GM04504 (cell line): ENCODE measurements at places on chromosomes 11 and 22.

DNA sequence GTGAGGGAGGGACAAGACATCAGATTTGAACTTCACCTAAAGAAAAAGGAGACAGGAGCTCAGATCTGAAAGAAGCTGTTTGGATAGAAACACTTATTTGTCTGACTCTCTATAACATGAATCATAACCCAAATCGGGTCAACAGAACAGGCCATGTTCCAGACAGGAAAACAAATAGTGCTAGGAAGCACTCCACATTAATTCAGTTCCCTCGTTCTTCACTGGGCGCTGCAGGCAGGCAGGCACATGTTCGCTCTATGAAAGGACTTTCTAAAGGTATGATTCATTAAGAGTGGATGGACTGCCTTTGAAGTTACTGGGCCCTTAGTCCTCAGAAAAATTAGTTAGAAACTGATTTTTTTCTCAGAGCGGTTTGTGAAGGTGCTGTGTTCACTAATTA lies 137.5 kb upstream of the TRPC6 start:
- DNase-seq = no peak

- no peak for DNase-seq
Measured at GRCh38 chr11:11615086-11615485, 6.7 kb downstream of the GALNT18 start.

GRCh38 chr22:50490531-50491308 lies 4.1 kb downstream of the MIOX start:
- no peak for DNase-seq

GRCh38 chr22:48473202-48473601 lies 1354.5 kb downstream of the BRD1 start:
- no peak for DNase-seq

- DNase-seq = no peak
Measured at GRCh38 chr11:73236205-73236765, 18.2 kb downstream of the P2RY2 start.

- DNase-seq = no peak
Measured at GRCh38 chr22:34334893-34335292, 414.6 kb upstream of the LARGE1 start.

DNA sequence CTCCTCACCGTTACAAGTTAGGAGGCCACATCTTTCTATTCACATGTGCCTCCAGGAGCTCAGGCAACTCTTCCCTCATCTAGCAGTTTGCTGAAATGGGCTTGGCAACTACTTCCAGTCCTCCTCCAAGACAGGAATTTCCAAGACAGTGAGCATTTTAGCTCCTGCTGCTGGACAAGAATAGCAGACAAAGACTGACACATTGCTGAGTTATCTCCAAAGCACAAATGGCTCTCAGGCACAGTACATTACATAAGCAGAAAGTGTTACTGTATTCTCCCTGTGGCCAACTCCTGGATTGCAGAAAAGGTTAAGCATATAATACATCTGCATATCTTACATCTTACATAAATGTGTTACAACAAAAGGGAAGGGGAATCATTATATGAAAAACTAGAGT lies 83.2 kb upstream of the POU2AF2 start:
- DNase-seq = no peak

DNA sequence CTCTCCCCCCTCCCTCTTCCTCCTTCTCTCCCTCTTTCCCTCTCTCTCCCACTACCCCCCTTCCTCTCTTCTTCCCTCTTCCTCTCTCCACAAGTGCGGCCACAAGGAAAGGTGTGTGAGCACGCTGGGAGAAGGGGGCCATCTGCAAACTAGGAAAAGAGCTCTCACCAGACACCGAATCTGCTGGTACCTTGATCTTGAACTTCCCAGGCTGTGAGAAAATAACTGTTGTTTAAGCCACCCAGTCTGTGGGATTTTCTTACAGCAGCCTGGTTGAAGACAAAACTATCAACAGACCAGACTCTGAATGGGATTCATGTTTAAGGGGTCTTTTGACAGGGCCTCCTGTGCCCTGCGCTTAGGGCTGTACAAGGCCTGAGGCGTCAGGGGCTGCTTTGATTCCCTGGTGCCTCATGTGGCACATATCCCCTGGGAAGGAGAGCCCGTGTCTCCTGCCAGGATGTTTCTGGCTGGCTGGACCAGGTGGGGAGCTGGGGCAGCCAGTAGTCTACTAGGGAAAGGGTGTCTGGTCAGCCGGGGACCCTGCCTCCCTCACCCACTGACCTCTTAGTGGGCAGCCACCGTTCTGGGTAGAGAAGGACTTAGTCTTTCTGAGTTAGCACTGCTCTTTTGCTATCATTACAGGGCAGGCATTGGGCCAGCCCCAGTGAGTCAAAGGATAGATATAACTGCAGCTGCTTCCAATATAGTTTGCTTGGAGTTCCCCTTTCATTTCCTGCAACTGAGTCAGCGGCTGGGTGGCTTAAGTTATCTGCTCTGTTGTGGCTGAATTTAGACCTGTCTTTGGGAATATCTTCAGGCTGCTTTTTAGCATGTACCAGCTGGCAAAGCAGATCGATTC lies 6.2 kb downstream of the PANX1 start:
- peak; percentile 87 for DNase-seq

- no peak for DNase-seq
Measured at GRCh38 chr11:14722496-14722895, 78.9 kb downstream of the PDE3B start.

DNA sequence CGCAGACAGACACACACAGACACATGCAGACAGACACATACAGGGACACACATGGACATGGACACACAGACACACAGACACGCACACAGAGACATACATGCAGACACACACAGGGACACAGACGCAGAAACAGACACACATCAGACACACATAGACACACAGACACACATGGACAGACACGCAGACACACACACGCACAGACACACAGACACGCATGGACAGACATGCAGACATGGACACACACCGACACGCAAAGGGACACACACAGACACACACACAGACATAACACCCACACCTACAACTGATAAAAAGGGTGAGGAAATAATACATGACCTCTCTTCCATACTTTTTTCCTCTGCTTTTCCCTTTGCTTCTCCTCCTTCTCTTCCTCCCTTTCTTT lies 146.2 kb downstream of the HIPK3 start:
- no peak for DNase-seq

DNA sequence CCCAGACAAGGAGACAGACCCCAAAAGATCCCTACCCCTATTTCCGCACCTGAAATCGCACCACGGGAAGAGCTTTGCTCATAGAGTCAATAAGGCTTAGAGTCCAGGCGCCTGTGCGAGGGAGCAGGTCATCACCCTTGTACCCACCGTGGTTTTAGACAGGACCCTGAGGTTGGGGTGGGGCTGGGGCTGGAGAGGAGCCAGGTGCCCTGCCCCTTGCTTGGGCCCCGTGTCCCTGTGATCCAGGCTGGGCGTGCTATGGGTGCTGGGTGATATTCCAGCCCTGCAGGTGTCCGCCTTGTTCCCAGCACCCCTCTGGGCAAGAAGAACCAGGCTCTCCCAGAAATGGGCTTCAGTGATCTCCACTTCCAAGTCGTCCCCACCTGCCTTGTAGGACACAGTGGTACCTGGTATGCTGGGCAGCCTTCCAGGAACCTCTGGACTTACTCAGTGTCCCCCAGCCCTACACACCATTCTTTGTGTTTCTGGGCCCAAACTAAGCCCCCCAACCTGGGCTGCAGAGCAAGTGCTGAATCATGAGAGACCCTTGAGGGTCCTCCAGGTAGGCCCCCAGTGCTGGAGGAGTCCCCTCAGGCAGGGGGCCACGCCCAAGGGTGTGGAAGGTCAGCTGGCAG lies 4.5 kb downstream of the CD81 start:
- no peak for DNase-seq

DNA sequence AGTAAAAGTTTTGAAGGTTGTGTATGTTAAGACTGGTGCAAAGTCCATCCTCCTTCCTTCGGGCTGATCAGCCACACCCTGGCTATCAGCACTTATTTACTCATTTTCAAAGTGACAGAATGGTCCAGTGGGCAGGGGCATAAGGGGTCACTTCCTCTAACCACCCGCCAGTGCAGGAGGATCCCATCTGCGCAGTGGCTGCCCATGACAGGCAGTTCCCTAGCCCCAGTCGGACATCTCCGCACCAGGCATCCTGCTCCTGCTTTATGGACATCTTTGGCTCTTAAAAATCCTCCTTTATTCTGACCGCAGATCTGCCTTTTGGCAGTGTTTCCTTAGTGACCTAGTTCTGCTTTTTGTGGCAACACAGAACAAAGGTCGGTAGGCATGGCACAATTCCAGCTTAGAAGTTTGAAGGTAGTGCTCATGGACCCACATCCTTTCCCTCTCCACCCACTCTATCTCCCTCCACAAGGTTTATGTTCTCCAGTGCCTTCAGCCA lies 55.9 kb downstream of the BMAL1 start:
- no peak for DNase-seq

GRCh38 chr11:61731211-61731951 lies 21.1 kb upstream of the MYRF start:
- no peak for DNase-seq

DNA sequence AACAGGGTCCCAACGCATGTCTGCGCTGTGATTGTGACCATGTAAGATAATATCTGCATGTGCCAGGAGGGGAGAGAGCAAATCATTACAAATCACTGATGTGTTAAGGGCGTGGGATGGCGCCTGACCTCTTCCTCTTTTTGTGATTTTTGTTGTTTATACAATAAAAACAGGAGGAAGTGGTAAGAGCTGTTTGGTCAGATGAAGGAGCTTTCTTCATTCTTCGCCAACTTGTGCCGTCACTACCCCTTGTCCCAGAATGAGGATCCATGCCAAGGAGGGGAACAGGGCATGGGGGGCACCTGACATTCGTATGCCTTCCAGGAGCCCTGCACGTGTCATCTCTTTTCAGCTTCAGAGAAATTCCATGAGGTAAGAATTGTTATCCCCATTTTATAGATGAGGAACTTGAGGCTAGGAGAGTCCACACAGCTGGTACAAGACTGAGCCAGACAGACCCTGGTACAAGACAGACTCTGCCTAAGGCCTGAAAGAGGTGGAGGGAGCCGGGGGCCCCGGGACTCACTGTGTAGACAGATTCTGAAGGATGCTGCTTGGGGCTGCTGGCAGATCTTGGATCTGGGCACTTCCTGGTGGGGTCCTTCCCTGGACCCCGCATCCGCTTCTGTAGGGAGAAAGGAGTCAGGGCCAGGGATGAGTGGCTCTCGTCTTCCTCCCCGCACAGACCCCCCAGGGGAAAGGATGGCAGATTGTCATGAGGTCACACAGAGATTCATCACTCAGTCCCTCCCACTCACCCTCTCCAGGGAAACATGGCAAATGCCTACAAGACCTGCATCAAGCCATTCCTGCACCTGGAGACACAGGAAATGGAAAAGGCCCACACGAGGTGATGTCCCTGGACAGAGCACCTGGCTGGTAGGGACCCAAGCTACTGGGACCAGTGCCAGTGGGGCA lies 34.6 kb downstream of the NFAM1 start:
- DNase-seq = no peak

- DNase-seq = no peak
Measured at GRCh38 chr22:39169797-39170466, 17.5 kb upstream of the CBX7 start.

DNA sequence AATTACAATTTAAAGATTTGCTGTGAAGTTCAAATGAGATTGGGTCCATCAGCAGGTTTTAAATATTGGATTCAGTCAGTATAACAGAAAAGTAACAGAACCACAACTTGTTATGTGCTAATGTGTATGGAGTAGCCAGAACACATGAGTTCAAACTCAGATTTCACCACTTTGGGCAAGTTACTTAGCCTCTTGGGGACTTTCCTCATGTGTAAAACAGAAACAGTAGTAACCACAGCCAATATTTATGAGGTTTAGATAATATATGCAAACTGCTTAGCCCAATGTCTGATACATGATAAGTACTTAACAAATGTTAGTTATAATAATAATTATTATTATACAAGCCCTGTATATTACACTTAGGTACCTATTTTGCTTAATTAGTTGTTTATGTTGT lies 21.8 kb upstream of the SLC5A12 start:
- DNase-seq = no peak

- DNase-seq = no peak
Measured at GRCh38 chr11:96284917-96285316, 58.1 kb downstream of the MAML2 start.

- DNase-seq = peak; percentile 16
Measured at GRCh38 chr11:27124514-27125264, 84.1 kb downstream of the BBOX1 start.

DNA sequence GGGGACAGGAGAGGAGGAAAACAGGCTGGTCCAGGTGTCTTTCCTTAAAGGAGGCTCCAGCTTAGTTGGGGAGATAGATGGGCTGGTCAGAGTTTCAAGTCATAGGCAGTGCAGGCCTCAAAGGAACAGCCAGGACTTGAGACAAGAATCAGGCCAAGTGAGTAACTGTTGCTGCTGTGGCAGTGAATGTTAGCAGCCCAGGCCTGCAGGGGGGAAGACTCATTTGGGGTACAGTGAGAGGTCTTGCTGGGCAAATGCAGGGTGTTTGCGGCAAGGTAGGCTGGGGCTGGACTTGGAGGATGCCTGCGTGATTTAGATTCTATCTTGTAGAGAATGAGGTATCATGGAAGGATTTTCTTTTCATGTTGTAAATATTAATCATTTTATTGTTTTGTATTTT lies 24.1 kb downstream of the PTPRJ start:
- no peak for DNase-seq

DNA sequence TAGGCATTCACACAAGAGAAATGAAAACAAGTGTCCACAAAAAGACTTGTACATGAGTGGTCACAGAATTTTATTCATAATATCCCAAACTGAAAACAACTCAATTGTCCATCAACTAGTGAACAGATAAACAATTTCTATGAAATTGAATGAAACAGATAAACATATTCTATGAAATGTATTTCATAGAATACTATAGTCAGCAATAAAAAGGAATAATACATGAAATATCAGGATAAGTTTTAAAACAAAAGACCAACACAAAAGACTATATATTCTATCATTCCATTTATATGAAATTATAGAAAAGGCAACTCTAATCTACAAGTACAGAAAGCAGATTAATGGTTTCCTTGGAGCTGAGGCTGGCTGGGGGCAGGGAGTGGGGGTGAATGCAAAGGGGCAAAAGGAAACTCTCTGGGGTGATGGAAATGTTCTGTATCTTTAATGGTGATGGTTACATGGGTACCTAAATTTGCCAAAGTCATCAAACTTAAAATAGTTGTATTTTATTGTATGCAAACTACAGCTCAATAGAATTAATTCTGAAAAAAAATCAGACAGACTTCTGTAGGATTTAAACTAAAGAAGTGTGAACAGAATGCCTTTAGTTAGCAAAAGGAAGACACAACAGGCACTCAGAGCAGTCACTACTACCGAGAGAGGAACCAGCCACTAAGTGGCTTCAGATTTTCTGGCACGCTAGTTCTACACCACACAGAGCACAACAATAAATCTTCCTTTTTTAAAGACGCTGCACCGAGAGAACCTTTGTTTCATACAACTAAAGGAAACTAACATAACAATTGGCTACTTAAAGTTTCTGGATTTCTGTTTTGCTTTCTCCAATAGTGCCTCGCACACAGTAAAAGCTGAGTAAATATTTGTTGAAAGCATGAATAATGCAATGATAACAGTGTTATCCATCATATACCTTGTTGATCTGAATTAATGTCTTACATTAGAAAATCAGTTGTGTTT lies 15.4 kb downstream of the CCDC34 start:
- no peak for DNase-seq
